ENCODE measurements at places on chromosomes 2 and 18.

GRCh38 chr2:65537651-65538385 lies 105.4 kb upstream of the SPRED2 start:
- no peak for DNase-seq

- no peak for DNase-seq
Observed at GRCh38 chr2:26412091-26412673, 10.5 kb downstream of the DRC1 start.

GRCh38 chr2:233400341-233400740 lies 46.0 kb downstream of the DGKD start:
- DNase-seq = no peak

DNA sequence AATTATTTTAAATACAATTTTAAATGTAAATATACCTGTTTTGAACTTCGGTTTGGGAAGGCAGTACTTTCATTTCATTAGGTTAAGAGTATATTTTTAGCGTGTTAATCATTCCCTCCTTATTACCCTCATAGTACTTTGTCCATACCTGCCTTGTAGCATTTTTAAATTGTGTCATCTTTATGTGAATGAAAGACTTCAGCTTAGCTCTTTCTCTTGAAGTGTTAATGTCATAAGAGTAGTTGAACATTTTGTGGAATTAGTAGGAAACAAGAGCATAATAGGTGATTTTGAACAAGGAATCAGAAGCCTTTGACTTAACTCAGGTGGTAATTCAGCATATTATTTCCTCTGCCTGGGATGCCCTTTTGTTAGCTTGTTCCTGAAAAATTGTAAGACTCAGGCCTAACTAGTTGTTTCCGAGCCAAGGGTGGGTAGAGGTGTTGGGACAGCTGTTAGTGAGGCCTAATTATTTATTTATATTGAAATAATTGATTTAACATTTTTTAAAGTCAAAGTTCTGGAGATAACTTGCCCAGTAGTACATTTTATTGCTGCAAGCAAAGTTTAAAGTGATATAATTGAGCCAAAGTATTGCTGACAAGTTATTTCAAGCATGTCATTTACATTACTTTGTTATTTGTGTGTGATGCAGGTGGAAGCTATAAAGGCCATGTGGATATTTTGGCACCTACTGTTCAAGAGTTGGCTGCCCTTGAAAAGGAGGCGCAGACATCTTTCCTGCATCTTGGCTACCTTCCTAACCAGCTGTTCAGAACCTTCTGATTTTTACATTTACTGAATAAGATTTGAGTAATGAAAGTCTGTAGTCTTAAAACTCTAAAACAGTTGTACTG lies 38.7 kb downstream of the DDX1 start:
- no peak for DNase-seq

DNA sequence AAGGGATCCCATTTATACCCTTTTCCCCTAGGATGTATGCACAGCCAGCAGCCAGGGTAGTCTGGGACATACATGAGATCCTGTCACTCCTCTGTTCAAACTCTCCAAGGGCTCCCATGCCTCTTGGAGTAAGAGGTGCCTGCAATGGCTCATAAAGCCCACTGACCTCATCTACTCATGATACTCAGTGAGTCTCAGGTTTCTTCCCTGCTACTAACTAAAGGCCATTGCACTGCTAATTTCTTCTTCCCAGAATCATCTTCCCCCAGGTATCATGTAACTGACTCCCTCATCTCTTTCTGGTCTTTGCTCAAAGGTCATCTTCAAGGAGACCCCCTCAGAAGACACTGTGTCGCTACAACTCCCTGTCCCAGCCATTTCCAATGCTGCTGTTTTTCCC lies 68.2 kb downstream of the CCBE1 start:
- no peak for DNase-seq

DNA sequence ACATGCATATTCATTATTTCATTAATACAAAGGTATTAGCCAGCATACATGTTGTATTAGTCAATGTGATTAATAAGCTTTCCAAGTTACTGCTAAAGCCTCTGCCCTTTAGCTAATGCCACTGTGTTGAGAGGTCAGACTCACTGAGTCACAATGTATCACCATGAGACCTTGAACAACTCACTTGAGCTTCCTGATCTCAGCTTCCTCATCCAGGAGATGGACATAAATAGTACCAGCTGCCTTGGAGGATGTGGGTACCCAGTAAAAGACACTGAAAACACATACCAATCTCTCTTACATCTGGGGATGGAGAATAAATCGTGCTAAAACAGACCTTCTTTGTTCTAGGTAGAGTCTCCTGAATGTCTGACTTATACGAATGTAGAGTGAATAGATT lies 224.6 kb downstream of the EPHA4 start:
- no peak for DNase-seq

GRCh38 chr2:88061295-88061694 lies 5.7 kb upstream of the KRCC1 start:
- DNase-seq = no peak

DNA sequence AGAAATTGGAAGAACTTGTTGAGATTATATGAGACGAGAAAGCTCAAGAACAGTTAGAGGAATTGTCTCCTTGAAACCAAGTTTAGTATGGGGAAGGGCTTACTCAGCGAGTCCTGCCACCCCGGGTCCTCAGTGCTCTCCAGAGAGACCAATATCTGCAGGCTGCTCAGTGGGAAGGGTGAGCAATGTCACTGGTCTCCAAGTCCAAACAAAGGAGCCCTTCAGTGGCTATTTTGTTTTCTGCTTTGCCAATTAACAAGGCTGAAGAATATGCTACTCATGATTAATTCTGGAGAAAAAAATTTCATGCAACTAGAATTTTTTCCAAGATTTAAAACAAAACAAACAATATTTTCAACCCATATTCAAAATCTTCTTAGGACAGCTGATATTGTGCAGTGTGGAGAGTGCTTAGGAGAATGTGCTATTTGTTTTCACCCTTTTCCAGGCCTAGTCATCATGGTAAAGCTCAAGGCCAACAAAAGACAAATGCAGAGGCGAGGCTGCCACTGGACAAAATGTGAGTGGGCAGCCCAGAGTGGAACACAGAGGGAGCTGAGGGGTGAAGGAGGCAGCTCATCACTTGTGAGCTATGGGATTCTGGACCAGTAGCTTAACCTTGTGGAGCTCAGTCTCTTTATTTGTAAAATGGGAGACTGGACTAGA lies 83.8 kb upstream of the TMEM17 start:
- no peak for DNase-seq

DNA sequence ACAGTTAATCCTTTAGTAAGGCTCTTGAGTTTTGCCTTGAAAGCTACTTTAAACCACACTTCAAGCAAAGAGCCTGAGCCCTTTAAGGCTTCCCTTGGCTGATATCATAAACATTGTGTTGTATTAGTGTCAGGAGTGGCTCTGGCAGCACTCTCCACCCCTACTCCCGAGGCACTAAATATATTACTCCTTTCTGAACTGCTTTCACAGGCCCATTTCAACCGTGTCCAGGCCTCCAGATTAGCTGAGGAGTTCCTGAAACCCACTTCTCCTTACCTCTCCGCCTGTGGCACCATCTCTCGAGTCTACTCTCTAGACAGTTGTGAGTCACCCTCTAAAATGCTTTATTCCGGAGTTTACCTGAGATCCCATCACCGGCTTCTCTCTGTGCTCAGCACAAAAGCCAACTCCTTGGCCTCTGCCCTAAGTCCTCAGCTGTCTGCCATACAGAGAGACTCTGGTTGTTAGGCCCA lies 14.4 kb upstream of the STON1 start:
- no peak for DNase-seq

GRCh38 chr18:70429847-70430500 lies 141.1 kb downstream of the SOCS6 start:
- no peak for DNase-seq

DNA sequence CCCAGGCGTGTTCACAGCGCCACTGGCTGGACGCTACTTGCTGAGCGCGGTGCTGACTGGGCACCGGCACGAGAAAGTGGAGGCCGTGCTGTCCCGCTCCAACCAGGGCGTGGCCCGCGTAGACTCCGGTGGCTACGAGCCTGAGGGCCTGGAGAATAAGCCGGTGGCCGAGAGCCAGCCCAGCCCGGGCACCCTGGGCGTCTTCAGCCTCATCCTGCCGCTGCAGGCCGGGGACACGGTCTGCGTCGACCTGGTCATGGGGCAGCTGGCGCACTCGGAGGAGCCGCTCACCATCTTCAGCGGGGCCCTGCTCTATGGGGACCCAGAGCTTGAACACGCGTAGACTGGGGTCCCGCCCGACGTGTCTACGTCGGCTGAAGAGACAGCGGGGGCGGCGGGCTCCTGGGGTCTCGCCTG lies 891 bp upstream of the KHK start:
- DNase-seq = no peak

- DNase-seq = no peak
Observed at GRCh38 chr2:112995346-112995920, 9.8 kb upstream of the IL36A start.

DNA sequence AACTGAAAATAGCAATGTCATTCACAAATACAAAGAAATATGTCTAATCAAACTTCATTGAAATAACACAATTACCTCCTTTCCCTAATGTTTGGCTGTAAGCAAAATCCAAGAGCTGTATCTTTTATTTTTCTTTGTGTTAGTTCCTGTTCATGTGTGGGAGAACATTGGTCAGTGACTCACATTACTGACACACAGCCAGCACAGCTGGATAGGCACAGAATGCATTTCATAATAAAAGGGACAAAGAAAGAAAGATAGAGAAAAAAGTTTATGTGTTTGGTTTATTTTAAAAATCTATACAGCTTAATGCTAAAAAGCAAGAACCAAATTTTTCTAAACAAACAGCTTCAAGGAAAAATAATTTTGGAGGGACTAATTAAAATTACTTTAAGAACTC lies 185.6 kb upstream of the COL3A1 start:
- DNase-seq = peak; percentile 40

- DNase-seq = no peak
Observed at GRCh38 chr2:20797096-20797495, 25.8 kb downstream of the LDAH start.

DNA sequence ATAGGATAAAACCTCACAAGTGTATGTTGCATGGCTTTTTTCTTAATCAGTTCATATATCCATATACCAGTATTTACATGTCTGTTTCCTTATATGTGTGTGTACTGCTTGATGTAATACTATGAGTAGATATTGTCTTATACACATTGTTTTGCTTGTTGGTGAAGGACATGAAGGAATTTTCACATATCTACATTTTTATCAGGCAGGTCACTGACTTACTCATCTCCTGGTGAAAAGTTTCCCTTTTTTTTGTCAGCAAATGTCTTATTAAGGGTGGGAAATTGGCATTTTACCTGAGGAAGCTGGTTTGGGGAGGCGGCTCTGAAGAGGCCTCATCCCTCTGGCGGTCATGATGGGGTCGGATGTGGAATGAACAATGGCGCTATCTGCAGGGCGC lies 61.4 kb upstream of the LYPD1 start:
- DNase-seq = no peak

GRCh38 chr2:113877711-113878598 lies 11.9 kb upstream of the ACTR3 start:
- peak; percentile 70 for DNase-seq

DNA sequence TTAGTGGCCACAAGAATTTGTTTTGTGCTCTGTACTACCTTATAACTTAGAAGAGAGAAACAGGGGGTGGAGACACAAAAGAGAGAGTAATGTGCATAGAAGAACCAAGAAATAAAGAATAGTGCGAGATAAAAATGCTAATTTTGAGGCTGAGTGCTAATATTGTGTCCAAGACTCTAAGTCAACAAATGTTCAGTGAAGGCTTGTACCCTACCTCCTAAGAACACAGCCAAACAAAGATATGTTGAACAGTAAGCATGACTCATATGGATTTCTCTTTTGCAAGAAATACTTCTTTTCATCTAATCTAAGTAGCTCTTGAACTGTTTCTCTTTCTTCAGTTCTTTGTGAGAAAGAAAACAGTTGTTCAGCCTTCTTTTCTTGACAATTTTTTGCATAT lies 45.2 kb downstream of the GAREM1 start:
- DNase-seq = peak; percentile 41

- no peak for DNase-seq
Observed at GRCh38 chr18:45168866-45169600, 446.2 kb upstream of the SLC14A2 start.

GRCh38 chr2:146734042-146734820 lies 1110.6 kb upstream of the ACVR2A start:
- peak; percentile 10 for DNase-seq

GRCh38 chr2:226873826-226874225 lies 38.0 kb downstream of the RHBDD1 start:
- no peak for DNase-seq

GRCh38 chr2:189082376-189082975 lies 97.1 kb downstream of the COL5A2 start:
- DNase-seq = no peak

DNA sequence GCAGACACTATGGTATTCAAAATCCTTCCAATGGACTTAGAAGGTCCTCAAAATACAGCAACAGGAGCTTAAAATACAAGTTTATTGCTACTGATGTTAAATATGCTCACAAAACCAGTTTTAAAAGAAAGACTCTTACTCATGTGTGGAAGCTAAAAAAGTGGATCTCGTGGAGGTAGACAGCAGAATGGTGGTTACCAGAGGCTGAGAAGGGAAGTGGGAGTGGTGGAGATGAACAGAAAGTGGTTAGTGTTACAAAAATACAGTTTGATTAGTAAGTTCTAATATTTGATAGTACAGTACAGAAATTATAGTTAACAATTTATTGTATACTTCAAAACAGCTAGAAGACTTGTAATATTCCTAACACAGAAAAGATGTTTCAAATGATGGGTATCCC lies 12.1 kb downstream of the ADAM17 start:
- DNase-seq = no peak

DNA sequence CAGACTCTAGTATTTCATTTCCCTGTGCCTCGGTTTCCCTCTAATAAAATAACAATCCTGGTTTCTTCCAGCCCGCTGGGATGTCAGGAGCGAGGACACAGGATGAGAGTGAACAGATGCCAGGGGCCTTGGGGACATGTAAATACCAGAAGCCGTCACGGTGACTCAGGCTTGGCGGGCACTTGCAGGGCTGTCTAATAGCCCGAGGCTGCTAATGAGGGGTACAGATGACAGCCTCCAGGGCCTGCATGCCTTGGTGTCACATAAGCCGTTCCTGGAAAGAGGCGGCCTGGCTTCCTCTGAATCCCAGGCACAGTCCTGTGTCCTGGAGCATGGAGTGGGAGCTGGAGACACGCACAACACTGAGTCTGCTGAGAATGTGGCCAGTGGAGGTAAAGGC lies 28.2 kb downstream of the HS1BP3 start:
- DNase-seq = no peak

DNA sequence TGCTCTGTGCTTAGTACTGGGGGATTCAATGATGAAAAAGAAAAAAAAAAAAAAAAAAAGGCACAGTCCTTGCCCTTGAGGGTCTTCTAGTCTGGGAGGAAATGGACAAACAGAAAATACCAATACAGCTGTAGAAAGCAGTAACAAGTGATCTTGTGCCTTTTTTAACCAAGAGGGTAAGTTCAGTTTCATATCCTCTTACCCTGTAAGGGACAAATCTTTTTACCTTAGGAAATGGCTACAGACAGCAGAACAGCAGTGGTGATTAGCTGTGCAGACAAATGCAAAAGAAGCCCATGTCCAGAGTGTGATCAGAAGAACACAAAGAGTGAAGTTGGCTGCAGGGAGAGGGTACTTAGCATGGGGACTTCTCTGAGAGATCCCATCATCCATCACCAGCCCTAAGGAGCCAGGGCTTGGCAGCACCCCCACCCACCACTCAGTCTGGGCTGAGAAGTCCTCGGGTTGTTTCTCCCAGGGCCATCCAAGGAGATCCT lies 102.9 kb downstream of the ALPK2 start:
- DNase-seq = no peak
